ENCODE measurements at places on chromosomes 13 and 19.
A peak's percentile ranks its signal among the peaks of the same experiment; 100 is the strongest.

DNA sequence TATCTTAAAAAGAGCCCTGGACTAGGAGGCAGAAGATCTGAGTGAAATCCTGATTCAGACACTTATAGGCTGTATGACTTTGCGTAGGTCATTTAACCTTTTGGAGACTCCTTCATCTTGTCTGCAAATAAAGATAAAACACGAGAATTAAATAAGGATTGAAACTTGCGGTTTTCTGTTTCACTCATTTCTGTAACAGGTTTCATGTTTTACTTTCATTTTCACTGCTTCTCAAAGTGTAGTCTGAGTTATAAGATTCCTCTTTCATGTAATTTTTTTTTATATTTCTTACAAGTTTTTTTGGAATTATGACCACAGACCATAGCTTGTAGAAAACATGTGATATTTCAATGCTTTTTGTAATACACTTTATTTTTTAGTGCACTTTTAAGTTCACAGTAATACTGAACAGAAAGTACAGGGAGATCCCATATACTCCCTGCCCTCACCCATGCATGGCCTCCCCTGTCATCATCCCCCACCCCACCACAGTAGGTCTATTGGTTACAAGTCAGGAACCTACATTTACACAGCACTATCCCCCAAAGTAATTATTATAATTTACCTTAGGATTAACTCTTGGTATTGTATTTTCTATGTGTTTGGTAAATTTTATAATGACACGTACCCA is 174.6 kb downstream of the ITGBL1 start:
- DNase-seq: no peak

- no peak for DNase-seq
These were observed 368.2 kb upstream of the SLITRK5 start for GRCh38 chr13:87302931-87303330.

- DNase-seq: no peak
These were observed 42.6 kb downstream of the KL start for GRCh38 chr13:33058776-33059327.

DNA sequence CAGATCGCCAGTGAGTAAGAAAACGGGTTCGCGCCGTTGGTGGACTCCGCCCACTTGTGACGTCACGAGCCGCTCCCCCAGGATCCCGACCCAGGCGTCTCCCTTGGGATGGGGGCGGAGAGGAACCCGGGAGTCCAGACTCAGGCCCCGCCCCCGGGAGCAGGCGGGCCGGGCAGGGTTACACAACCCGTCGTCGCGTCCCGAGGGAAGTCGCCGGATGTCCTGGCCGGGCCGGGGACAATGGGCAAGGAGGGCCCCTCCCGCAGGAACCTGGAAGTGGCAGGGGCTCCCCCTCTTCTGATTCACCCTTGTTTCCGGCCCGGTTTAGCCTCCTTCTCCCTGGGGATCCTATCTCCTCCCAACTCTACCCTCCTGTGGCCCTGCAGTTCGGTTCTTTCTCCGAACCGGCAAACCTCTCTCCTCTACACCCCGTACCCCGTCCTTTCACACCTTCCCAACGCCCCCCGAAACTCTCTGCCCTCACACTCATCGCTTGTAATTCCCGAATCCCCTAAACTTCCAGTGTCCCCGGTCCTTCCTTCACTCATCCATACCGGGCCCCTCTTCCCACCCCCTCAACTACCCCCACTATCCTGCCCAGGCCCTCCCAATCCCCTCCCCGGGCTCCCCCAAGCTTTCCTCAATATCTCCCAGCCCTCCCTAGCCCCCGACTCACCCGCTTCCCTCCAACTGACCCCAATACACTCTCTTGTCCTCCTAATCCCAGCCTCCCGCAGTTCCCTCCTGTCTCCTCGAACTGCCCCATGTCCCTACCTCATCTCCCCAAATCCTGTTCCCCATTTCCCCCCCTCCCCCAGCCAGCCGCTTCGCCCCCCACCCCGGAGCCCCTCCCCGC is 20.0 kb upstream of the ERCC1 start:
- peak; percentile 91 for DNase-seq

DNA sequence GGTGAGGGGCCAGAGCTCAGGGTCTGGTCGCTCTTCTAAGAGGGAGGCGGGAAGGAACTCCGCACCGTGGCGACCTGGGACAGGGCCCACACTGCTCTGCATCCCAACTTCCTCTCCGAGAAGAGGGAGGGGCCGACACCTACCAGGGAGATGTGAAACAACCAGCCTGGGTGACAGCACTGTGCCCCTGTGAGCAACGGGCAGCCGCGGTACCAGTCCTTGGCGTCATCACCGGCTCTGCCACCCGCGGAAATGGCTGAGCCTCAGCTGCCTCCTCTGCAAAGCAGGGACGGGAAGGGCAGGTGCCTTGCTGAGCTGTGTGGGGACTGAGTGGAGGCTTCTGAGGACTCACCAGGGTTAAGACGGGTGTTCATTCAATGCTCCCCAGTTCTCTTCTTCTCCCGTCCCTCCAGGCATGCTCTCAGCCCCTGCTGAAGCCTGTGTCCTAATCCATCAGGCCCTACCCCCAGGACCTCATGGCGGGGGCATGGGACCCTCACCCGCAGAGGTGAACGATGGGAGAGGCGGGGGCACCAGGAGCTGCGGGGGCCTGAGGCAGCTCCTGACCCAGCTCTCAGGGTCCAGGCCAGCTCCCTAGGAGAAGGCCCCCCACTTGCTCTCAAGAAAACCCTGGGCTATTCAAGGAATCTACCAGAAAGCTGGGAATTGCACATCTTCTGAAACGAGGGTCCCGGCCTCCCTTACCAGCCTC is 9.3 kb downstream of the ZNF787 start:
- no peak for DNase-seq

All from HS-27A (cell line).